K562 (cell line): ENCODE measurements at places on chromosomes 13 and 19.

DNA sequence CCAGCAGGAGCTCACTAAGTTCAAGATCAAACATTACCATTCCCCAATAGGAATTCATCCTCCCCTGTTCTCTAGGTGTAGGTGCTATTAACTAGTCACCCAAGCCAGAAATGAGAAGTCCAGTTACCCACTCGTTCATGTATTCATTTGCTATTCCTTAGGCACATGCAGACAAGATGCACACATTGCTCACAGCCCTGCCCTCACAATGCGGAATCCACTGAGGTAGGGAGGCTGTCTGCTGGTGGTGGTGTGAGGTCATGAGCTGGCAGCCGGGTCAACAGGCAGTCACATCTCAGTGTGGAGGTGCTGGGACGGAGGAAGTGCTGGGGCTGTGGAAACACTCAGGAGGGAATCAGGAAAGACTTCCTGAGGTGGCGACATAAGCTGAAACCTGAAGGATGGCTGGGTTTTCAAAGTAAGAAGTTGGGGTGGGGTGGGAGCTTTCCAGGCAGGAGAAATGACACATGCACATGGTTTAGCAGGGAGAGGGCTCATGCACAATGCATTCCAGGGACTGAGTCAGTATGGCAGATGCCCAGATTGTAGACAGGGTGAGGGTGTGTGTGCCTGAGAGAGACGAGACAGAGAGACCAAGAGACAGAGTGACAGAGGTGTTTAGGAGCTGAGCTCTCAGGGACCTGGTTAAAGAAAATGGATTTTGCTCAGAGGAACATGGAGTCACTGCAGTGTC is 117.6 kb downstream of the USP12 start:
- H3K4me1 ChIP-seq = peaks cover 17% of the 10 kb centered on the region
- H3K36me3 ChIP-seq = no peaks in the 10 kb centered on the region
- no peak overlapping the region for H3K27ac ChIP-seq
- H3K27me3 ChIP-seq = no peaks in the 10 kb centered on the region
- no peak overlapping the region for H3K4me3 ChIP-seq
- DNase-seq = no peak

GRCh38 chr13:46211116-46211482 is 629 bp upstream of the LRRC63 start:
- H3K36me3 ChIP-seq = no peaks in the 10 kb centered on the region
- H3K4me3 ChIP-seq = peak overlapping the region; percentile 45
- DNase-seq = peak; percentile 68
- peak overlapping the region; percentile 68 for H3K27ac ChIP-seq
- H3K27me3 ChIP-seq = no peaks in the 10 kb centered on the region

GRCh38 chr19:48921721-48922500 is 11.6 kb upstream of the DHDH start:
- no peak overlapping the region for H3K27ac ChIP-seq
- no peak overlapping the region for H3K4me3 ChIP-seq
- H3K36me3 ChIP-seq = peaks cover 56% of the 10 kb centered on the region; the same call in 2 of the 3 replicates
- DNase-seq = no peak
- H3K27me3 ChIP-seq = no peaks in the 10 kb centered on the region

DNA sequence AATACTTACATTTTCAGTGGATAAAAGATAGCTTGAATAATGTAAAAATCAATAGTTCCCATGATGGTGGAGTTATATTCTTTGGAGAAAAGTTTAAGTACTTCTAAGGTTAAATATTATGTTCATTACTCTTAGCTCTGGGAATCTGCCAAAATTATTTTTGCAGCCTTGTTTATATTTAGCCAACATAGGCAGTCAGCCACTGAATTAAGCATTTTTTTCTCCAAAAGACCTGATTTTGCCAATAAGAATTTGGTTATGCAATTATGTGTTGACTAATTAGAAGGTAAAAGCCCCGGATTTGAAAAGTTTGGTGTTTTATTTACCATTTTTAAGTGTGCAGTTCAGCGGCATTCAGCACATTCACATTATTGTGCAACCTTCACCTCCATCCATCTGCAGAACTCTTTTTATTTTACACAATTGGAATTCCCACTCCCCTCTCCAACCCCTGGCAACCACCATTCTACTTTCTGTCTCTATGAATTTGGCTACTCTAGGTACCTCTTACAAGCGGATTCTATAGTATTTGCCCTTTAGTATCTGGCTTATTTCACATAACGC is 90.1 kb upstream of the C1QTNF9B start:
- H3K4me1 ChIP-seq = no peaks in the 10 kb centered on the region
- H3K27me3 ChIP-seq = peaks cover 7% of the 10 kb centered on the region; the same call in 1 of the 2 replicates
- DNase-seq = no peak
- no peak overlapping the region for H3K27ac ChIP-seq
- no peak overlapping the region for H3K4me3 ChIP-seq

- no peaks in the 10 kb centered on the region for H3K27me3 ChIP-seq
- H3K27ac ChIP-seq = no peak overlapping the region
- H3K36me3 ChIP-seq = no peaks in the 10 kb centered on the region
- no peak for DNase-seq
Observed at GRCh38 chr19:31018936-31019335, 330.3 kb downstream of the TSHZ3 start.

- H3K4me1 ChIP-seq = no peaks in the 10 kb centered on the region
- H3K27me3 ChIP-seq = no peaks in the 10 kb centered on the region
- H3K36me3 ChIP-seq = no peaks in the 10 kb centered on the region
- DNase-seq = no peak
Observed at GRCh38 chr13:43698758-43699157, 88.0 kb downstream of the ENOX1 start.

DNA sequence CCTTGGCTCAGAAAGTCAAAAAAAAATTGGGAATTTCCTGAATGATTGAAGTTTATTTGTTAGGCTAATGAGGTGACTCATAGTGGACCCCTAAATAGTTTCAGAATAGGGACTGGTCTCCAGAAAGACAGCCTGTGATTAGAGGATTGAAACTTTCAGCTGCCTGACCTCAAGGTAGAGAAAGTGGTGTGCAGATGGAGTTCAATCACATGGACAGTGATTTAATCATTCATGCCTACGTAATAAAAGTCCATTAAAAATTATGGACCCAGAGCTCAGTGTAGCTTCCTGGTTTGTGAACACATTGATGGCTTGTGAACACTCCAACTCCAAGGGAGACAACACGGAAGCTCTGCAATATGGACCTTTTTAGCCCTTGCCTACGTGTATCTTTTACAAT is 533.2 kb upstream of the PCDH9 start:
- H3K27me3 ChIP-seq = no peaks in the 10 kb centered on the region
- no peaks in the 10 kb centered on the region for H3K4me1 ChIP-seq
- no peak for DNase-seq
- no peak overlapping the region for H3K4me3 ChIP-seq
- H3K27ac ChIP-seq = no peak overlapping the region

DNA sequence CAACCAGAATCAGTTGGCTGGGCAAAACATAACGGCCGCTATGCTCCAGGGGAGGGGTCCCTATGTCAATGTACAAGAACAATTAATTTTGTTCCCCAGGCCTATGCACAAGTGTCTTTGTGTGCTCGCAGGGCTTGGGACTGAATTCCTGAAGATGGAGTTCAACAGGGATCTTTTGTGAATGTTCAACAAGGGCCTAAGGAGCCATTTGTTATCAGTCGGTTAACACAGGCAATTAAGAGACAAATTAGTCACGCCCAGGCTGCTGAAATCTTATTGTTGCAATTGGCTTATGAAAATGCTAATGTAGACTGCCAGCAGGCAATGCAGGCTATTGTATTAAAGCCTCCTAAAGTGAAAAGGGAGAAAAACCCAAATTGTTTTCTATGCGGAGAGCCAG is 117.5 kb downstream of the ZNF429 start:
- H3K27ac ChIP-seq = no peak overlapping the region
- DNase-seq = no peak
- H3K4me3 ChIP-seq = no peak overlapping the region
- H3K27me3 ChIP-seq = no peaks in the 10 kb centered on the region

GRCh38 chr13:90926459-90926858 is 421.0 kb upstream of the MIR17HG start:
- no peaks in the 10 kb centered on the region for H3K27me3 ChIP-seq
- DNase-seq = no peak
- no peaks in the 10 kb centered on the region for H3K4me1 ChIP-seq
- no peak overlapping the region for H3K27ac ChIP-seq

DNA sequence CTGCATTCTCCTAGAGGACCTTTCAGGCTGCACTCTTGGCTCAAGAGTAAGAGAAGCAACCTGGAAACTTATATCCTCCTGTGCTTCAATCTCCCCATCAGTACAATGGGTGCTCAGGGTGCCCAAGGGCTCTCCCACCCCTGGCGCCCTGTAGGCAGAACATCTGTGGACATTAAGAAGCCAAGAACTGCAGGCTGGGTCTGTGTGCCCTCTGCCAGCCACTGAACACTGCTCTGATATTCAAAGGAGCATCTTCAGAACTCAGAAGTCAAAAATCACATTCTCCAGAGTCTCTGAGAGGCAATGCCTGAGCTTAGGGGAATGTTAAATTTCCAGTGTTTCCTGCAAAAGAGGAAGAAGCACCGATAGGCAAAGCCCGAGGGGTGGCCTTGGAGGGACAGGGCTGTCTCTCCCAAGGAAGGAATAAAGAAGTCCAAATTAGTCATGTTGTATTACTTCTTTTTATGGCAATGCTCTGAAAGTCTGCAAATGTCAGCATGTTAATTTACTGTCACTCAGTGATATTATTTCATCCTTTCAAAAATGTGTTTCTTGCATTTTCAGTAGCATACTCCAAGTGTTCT is 88.1 kb downstream of the TSHZ3 start:
- H3K27me3 ChIP-seq = peaks cover 23% of the 10 kb centered on the region
- H3K27ac ChIP-seq = no peak overlapping the region
- H3K4me3 ChIP-seq = no peak overlapping the region
- DNase-seq = no peak
- no peaks in the 10 kb centered on the region for H3K4me1 ChIP-seq

GRCh38 chr13:113121928-113122471 is 599 bp upstream of the F10 start:
- H3K36me3 ChIP-seq = no peaks in the 10 kb centered on the region
- H3K4me3 ChIP-seq = no peak overlapping the region
- H3K27me3 ChIP-seq = peaks cover 79% of the 10 kb centered on the region

GRCh38 chr19:10854350-10855089 is 6.3 kb downstream of the C19orf38 start:
- no peaks in the 10 kb centered on the region for H3K27me3 ChIP-seq
- no peak for DNase-seq
- peak overlapping the region; percentile 36; the same call in 1 of the 3 replicates for H3K27ac ChIP-seq
- peaks cover 4% of the 10 kb centered on the region; the same call in 1 of the 2 replicates for H3K4me1 ChIP-seq

DNA sequence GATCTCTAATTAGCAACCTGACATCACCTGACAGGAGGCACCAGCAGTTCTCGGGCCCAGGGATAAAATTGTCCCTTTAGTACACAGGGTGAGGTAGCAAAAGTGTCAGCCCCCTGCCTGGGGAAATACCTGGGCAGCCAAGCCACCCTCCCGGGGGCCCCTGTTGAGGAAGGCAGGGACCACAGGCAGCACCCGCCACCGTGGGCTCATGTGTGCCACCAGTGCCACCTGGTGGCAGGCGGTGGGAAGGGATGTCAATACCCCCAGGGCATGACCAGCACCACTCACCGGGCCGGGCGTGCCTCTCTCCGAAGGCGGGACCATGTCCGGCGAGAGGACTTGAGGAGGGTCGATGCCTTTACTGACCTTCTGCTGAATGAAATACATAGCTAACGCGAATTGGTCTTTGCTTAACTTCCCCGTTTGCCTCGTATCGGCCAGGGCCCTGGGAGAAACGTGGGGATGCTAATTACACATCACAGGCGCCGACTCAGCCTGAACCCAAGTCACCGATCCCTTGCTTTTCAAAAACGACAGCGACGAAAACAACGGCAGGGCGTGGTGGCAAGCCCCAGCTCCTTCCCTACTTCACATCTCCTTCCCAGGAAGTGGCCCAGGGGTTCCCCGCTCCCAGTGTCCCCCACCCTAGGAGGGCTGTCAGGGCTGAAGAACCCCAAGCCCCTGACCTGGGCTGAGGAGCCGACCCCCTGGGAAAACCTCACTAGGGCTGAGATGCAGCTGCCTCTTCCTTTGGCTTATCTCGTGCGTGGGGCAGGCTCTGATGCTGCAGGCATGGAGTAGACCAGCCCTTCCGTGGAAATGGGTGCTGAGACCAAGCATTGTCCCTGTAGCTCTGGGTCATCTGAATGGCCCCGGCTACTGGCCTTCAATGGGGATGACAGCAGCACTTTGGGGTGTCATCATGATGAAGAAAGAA is 53.8 kb downstream of the EPS15L1 start:
- H3K27me3 ChIP-seq = no peaks in the 10 kb centered on the region
- H3K36me3 ChIP-seq = peaks cover 77% of the 10 kb centered on the region; the same call in 2 of the 3 replicates
- DNase-seq = peak; percentile 87
- H3K4me3 ChIP-seq = no peak overlapping the region
- H3K4me1 ChIP-seq = peaks cover 10% of the 10 kb centered on the region; the same call in 1 of the 2 replicates

- H3K36me3 ChIP-seq = no peaks in the 10 kb centered on the region
- DNase-seq = no peak
- no peak overlapping the region for H3K27ac ChIP-seq
Observed at GRCh38 chr13:105572401-105572800, 963.1 kb downstream of the EFNB2 start.

DNA sequence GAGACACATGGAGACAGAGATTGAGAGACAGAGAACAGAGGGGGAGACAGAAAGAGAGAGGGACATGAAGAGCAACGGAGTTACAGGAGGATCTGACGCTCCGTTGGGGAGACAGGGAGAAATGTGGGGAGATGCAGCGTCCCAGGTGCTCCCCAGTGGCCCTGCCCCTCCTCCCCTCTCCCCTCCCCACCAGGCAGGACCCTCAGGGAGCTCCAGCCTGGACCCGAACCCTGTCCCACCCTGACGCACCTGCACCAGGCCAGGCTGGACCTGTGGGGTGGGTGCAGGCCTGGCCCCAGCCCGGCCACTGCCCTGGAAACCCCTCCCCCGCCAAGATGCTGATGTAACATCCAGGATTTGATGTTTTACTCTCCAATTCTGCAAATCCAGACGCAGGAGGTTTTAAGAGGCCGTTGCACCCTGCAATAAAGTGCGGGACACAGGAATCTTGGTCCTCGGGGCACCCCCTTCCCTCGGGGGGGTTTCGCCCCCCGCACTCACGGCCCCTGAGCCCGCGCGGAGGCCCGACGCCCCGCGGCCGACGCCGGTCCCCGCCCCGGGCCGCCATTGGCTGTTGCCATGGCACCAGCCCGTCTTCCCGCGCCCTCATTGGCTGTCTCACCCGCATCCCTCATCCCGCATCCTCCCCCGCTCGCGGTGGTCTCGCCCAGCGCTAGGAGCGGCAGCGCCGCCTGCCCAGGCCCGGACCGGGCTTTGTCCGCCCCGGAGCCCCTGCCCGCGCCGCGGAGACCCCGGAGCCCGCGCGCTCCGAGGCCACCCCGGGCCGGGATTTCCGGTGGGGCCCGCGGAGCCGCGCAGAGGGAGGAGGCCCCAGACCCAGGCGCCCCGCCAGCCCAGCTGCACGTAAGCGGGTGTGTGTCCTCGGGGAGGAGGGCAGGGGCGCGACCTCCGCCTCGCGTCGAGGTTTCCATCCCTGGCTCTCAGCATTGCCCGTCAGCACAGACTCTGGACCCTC is at the start of gene APC2:
APC2 (plus strand) TSS at position 655 of the 976 bp plus-strand sequence. CDS start 2,881 bp downstream, outside the sequence.
- H3K27ac ChIP-seq = no peak within 1 kb of the TSS
- no peak within 1 kb of the TSS for H3K4me3 ChIP-seq
- DNase-seq = peak; percentile 95
- no peaks in the 10 kb centered on the region for H3K36me3 ChIP-seq
- no peaks in the 10 kb centered on the region; the same call in 1 of the 3 replicates for H3K4me1 ChIP-seq
- no peaks in the 10 kb centered on the region for H3K27me3 ChIP-seq

GRCh38 chr13:20351281-20352022 is 119.3 kb upstream of the GJB6 start:
- no peak overlapping the region for H3K27ac ChIP-seq
- H3K36me3 ChIP-seq = no peaks in the 10 kb centered on the region
- H3K4me1 ChIP-seq = no peaks in the 10 kb centered on the region
- DNase-seq = no peak
- no peak overlapping the region for H3K4me3 ChIP-seq
- no peaks in the 10 kb centered on the region for H3K27me3 ChIP-seq
